HS-5 (cell line): ENCODE measurements at places on chromosomes 13 and 19.

- DNase-seq: no peak
Measured at GRCh38 chr13:97384371-97384770, 49.6 kb upstream of the RAP2A start.

DNA sequence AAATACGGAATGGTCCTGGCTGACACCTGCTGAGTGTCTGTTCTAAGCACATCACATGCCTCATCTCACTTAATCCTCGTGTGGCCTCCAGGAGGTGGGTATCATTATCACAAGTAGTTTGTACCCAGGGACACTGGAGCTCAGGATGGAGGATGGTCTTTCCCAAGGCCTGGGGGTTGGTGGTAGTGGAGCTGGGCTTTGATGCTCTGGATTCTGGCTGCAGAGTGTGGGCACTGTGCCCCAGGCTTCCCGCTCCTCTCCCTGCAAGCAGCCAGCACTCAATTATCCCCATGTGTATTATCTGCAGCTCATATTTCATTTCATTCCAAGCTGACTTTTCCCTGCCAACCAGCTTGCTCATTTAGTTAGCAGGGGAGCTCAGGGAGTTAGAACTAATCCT lies 52.1 kb downstream of the SIAH3 start:
- no peak for DNase-seq

- no peak for DNase-seq
Measured at GRCh38 chr19:8681345-8682029, 17.1 kb downstream of the ACTL9 start.

GRCh38 chr13:45132369-45133064 lies 12.2 kb downstream of the GTF2F2 start:
- DNase-seq: no peak

DNA sequence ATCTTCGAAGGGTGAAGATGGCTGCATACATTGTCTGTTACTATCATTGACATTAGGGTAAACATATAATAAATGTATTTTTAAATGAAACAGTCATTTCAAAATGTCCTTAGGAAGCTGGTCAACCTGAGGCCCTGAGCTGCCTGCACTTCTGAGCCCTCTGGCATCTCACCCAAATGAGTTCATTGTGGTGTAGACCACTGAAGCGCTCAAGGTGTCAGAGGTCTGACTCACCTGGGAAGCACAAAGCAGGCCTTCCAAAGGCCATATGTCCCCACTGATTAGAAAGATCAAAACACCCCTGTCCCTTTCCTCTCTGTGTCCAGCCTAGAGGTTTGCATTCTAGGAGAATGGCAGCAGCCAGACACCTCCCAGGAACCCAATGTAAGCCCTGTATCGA lies 59.6 kb downstream of the COL4A2 start:
- no peak for DNase-seq

DNA sequence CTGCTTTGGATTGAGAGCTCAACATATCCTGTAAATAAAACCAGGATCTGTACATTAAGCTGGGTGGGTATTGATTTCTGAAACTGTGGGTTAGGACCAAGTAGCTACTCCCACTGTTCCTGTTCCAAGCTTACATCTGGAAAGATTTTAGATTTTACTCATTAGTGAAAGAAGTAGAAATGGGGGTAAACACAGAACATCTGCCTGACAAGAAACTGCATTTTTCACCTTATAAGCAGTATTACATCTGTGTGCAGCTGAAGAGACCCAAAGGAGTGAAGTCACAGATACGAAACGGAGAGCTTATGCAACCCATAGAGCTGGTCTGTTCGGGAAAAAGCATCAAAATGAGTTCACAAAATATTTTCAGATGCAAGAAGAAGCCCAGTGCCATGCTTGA lies 235.2 kb downstream of the SLITRK5 start:
- DNase-seq: no peak

DNA sequence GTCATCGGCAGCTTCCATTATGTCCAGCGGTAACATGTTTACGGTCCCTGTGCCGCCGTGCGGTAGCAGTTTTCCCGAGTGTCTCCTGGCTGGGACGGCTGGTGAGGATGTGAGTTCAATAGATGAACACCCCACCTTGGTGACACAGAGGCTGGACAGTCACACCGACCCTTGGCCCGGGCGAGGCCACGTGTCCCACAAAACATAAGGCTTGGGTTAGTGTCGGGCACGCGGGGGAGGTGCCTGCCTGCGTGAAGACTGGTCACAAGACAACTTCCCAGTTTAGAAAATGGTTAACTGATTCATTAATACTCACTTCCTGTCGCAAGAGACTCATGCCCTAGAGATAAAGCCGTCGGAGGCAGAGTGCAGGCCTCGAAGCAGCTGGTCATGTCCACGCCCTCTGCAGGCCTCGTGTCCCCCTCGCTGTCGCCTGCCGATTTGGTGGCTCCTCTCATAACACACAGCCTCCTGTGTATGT lies 17.2 kb downstream of the RASA3 start:
- DNase-seq: peak; percentile 67

DNA sequence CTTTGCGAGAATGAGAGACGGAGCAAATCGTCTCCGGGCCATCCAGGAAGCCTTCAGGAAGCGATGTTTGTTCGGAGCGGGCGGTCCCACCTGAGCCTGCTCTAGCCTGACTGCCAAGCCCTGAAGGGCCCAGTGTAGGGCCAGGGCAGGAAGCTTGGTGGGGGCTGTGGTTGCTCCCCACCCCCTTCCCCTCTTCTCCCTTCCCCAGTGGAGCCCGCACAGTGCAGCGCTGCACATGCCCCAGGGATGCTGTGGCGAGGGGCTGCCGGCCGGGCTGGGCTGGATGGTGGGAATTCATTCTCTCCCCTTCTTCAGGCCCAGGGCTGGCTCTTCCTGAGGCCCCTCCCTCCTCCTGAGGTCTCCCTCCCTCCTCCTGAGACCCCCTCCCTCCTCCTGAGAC lies 7.1 kb upstream of the GRTP1 start:
- no peak for DNase-seq

GRCh38 chr13:51923983-51924539 lies 62.3 kb downstream of the CCDC70 start:
- DNase-seq: no peak

DNA sequence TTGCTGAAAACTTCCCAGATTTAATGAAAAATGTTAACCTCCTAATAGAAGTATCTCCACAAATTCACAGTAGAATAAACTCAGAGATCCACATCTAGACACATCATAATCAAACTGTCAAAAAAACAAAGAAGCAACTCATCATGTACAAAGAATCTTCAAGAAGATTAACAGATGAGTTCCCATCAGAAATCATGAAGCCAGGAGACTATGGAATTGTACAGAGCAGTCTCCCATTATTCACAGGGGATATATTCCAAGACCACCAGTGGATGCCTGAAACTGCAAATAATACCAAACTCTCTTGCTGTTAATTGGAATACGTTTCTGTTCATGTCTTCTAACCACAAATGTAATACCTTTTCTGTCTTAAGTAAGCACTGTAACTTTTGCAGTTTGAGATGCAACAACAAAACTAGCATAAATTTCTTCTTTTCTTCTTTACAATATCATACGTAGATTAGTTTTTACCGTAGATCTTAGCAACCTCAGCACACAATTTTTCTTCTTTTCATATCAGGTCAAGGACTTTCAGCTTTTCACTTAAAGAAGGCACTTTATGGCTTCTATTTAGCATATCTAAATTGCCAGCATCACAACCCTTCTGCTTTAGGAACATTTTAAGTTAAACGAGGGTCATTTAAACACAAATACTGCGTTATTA lies 70.3 kb upstream of the MIR17HG start:
- DNase-seq: no peak

DNA sequence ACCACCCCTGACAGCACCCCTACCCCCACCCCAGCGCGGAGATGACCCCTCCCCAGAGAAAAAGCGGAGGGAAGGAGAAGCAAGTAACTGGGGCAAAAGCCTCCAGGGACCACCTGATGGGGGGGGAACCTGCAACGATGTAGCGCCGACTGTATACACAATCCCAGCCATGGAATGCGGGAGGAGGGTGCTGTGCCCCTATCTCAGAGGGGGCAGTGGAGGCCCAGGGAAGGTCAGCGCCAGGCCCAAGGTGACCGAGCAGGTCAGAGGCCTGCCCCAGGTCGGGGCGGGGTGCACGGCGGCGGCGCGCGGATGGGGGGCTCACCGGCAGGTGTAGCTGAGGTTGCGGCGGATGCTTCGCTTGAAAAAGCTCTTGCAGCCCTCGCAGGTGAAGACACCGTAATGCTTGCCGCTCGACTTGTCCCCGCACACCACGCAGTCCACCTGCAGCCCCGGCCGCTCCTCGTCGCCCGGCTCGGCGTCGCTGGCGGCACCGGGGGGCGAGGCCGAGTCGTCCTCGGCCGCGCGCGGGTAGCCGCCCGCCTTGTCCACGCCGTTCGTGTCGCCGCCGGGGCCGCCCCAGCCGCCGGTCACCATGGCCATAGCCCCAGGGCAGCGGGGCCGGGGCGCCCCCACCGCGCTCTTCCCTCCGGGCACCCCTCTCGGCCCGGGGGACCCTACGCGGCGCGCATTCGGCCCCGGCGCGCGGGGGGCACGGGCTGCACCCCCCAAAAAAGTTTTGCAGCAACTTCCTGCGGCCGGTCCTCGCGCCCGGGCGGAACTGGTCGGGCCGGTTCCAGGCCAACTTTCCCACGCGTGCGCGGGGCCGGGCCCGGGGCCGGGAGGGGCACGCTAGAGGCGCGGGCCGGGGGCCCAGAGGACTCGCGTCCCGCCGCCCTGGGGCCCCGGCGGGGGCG lies 843 bp downstream of the NR2F6 start:
- no peak for DNase-seq

- DNase-seq: no peak
Measured at GRCh38 chr19:16702123-16702522, 17.5 kb upstream of the NWD1 start.

- DNase-seq: peak; percentile 30
Measured at GRCh38 chr13:34201050-34201913, 383.3 kb downstream of the RFC3 start.

DNA sequence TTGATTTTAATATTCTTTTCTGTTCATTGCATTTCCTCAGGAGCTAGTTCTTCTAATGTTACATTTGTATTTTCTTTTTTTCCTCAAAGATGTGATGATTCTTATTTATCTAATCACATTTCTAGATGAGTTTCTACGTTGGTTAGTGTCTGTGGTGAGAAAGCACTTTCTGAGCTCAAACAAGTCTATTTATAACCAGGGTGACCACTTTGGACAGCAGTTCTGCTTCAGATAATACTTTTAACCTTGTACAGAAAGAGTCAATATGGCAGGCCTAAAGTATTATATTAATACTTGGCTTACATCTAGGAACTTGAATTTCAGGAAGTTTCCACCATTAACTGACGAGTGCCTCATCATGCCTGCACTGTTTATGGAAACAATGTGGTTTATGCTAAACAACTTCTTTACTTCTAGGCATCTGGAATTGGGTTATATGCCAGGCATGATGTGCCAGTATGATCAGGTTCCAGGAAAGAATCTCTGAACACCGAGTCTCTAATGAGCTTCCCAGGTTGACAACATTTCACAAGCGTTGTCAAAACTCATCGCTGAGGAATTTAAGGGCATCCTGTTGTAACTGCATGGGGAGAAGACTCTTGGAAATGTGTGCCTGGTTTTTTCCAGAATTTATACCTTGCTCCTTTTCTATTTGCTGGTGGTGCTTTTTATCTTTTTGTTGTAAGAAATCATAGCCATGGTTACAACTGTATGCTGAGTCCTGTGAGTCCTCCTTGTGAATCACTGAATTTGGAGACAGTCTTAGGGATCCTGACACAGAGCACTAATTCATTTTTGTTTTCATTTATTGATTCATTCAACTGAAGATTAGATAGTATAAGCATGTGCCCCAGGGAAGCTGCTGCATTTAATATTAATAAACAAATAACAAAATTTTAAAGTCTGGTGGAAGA lies 344.4 kb upstream of the PCDH9 start:
- DNase-seq: peak; percentile 6

DNA sequence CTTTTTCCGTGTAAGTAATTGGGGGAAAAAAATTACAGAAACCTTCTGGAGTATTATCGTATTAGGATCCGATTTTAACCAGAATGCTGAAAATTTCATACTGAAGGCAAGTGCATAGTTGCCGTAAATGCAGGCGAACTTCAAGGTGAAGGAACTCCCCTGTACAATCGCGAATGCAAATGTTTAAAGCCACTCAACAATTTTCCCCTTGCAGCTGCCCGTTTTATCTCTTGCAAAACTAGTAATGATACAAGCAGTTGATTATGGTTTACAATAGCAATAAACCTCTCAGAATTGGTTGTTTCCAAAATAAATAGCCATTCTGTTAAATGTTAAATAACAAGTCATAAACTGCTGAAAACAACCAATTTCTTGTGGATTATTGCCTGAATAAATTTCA lies 105.7 kb downstream of the DNAJC15 start:
- DNase-seq: no peak

DNA sequence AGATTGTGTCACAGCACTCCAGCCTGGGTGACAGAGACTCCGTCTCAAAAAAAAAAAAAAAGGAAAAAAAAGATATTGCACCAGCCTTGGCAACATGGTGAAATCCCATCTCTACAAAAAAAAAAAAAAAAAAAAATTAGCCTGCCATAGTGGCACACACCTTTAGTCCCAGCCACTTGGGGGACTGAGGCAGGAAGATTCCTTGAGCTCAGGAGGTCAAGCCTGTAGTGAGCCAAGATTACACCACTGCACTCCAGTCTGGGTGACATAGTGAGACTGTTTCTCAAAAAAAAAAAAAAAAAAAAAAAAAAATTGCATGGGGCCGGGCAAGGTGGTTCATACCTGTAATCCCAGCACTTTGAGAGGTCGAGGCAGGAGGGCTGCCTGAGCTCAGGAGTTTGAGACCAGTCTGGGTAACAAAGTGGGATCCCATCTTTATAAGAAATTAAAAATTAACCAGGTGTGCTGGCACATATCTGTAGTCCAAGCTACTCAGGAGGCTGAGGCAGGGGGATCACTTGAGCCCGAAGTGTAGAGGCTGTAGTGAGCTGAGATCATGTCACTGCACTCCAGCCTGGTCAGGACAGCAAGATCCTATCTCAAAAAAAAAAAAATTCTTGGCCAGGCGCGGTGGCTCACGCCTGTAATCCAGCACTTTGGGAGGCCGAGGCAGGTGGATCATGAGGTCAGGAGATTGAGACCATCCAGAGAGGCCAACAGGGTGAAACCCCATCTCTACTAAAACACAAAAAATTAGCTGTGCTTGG lies 7.1 kb upstream of the HDGFL2 start:
- DNase-seq: no peak

GRCh38 chr13:112576191-112576590 lies 11.8 kb downstream of the TUBGCP3 start:
- no peak for DNase-seq

DNA sequence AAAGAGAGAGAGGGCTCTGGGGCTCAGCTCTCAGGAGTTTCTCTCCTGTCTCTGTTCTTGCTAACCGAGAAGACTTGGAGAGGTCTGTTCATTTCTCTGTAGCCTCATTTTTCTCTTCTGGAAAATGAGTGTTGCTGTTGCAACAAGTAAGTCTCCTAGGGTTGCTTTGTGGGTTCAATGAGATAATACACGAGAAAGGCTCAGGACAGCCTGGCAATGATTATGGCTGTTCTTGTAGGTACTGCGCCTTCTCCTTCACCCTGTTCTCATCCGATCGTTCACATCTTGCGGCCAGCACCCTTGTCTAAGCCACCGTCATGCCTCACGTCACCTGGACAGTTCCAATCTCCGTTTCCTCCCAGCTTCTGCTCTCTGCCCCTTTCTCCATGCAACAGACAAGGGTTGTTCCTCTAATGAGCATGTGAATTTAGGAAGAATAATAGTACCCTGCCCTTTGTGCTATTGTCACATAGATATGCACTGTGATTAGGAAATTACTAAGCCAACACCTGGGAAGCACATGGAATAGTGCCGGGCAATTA lies 4.2 kb downstream of the C5AR1 start:
- no peak for DNase-seq

- peak; percentile 50 for DNase-seq
Measured at GRCh38 chr13:82713687-82714405, 1168.4 kb downstream of the SLITRK1 start.
